Frontal cortex (tissue), 4 donors: ENCODE measurements at places on chromosomes 1 and 21. TPM values are rescaled to one million over a fixed set of nuclear protein-coding genes. Genes with fewer than 3 reads are reported as not detected.

Gene CRNN
- not detected for total RNA-seq

DNA sequence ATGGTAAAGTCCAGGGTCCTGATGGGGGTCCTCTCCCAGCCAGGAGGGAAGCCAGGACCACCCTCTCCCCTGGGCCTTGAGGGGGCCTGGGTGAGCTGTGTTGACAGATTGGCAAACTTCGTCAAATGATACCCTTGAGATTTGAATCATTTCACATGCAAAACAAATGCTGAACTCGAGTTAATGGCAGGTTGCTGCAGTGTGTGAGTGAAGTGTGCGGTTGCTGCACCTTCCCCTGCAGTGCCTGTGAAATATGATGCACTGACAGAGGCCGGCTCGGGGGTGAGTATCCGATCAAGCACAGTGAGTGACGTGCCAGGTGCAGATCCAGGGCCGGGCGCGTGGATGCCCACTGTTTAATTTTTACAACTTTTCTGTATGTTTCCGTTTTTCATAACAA lies 5.7 kb upstream of the KRTAP12-1 start:
- DNase-seq, result no peak

DNA sequence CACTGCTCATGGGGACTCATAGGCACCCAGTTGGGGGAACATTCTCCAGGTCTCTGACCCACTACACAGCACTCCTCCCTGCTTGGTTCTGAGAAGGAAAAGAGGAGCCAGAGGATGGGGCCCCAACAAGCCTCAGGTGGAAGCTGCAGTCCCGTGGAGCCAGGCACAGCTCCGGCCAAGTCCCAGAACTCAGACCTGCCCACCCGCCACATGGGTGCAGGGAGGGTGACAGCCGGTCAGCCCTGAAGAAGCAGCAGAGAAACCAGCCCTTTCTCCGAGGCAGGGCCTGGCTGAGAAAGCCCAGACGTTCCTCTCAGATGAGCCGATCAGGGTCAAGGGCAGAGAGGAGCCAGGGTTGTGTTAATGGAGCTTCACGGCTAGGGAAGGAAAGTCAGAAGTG lies 106.5 kb downstream of the PRDM16 start:
- no peak for DNase-seq

DNA sequence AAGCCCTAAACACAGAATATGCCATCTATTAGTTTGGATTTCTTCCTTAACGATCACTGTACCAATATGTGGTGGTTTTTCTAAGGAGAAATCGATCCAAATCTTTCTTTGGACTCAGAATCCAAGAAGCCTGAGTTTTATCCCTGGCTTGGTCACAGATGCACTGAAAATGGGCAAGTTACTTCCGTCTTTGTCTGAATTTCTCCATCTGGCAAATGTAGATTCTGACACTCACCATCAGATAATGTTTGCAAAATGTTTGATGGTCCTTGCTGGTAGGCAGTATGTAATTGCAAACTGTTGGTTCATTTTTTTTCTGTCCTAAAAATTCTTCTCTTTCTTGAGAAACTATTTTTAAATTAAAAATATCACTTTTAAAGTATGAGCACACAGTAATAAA lies 115.0 kb downstream of the TSEN15 start:
- DNase-seq, result no peak

DNA sequence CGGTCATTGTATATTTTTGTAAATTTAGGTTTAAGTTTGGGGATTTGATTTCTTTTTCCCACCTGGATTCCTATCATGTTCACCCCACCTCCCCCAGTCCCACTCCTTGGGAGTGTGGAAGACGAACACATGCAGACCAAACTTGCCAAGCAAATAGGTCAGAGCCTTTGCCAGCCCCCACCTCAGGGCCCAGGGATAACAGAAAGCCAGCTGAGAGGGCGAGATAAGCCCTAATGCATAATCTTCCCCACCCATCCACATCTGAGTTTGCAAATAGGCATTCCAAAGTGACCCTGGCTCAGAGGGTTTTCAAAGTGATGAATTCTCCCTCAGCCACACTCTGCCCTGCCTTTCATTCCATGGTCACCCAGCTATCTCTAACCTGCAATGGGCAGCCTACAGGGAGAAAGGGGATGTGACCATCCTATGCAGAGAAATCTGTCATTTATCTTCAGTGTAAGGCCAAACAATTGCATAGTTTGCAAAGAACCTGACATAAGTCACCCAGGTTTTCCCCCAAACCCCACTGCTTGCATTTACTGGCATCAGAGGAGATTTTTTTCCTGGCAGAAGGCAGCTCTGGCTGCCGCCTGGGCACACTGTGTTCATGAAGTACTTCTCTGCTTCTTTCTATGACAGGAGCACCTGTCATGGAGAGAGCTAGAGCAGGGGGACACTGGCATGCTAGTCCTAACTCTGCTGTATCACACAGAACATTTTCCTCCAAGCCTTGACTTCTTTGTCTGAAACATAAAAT lies 69.0 kb upstream of the NFIA start:
- no peak for DNase-seq

Gene SEC16B
- total RNA-seq, result not detected

DNA sequence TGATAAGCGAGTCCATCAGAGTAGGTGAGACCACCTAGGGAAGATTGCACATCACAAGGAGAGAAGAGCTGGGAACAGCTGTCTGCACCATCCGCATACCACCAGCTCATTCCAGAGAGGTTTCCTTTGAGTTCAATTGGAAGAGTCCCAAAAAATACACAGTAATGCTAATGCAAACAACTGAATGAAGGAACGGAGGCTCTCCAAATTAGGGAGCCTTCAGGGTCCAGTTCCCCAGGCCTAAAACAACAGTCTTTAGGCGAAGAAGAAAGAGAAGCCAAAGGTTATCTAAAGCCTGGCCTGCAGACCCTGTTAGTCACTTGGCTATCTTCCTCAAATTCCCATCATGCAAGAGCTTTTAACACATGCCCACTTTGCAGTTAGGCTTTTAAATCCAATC lies 246.4 kb downstream of the PBX1 start:
- no peak for DNase-seq
